ENCODE measurements at places on chromosomes 6 and 20. TPM values are rescaled to one million over a fixed set of nuclear protein-coding genes. Genes with fewer than 3 reads are reported as not detected.
A peak's percentile ranks its signal among the peaks of the same experiment; 100 is the strongest.

DNA sequence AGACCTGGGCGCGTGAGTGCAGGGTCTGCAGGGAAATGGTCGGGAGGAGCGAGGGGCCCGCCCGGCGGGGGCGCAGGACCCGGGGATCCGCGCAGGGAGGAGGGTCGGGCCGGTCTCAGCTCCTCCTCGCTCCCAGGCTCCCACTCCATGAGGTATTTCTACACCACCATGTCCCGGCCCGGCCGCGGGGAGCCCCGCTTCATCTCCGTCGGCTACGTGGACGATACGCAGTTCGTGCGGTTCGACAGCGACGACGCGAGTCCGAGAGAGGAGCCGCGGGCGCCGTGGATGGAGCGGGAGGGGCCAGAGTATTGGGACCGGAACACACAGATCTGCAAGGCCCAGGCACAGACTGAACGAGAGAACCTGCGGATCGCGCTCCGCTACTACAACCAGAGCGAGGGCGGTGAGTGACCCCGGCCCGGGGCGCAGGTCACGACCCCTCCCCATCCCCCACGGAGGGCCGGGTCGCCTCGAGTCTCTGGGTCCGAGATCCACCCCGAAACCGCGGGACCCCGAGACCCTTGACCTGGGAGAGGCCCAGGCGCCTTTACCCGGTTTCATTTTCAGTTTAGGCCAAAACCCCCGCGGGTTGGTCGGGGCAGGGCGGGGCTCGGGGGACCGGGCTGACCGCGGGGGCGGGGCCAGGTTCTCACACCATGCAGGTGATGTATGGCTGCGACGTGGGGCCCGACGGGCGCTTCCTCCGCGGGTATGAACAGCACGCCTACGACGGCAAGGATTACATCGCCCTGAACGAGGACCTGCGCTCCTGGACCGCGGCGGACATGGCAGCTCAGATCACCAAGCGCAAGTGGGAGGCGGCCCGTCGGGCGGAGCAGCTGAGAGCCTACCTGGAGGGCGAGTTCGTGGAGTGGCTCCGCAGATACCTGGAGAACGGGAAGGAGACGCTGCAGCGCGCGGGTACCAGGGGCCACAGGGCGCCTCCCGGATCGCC is 54.2 kb upstream of the HLA-A start:
- DNase-seq: peak; percentile 92

GRCh38 chr6:124982669-124983068 is 20.4 kb downstream of the RNF217 start:
- DNase-seq: no peak

GRCh38 chr6:14999106-14999505 is 246.8 kb upstream of the JARID2 start:
- no peak for DNase-seq

DNA sequence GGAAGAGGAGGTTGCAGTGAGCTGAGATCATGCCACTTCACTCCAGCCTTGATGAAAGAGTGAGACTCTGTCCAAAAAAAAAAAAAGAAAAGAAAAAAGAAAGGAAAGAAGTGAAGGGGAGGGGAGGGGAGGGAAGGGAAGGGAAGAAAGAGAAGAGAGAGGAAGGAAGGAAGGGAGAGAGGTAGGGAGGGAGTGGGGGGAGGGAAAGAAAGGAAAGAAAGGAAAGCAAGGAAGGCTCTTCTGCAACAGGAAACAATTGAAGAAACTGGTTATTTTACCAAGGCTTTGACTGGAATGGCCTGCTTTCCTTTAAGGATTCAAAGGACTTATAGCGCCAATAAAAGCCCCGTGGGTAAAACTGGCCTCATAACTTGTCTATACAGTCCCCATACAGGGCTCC is 64.6 kb downstream of the ABHD12 start:
- DNase-seq: no peak

DNA sequence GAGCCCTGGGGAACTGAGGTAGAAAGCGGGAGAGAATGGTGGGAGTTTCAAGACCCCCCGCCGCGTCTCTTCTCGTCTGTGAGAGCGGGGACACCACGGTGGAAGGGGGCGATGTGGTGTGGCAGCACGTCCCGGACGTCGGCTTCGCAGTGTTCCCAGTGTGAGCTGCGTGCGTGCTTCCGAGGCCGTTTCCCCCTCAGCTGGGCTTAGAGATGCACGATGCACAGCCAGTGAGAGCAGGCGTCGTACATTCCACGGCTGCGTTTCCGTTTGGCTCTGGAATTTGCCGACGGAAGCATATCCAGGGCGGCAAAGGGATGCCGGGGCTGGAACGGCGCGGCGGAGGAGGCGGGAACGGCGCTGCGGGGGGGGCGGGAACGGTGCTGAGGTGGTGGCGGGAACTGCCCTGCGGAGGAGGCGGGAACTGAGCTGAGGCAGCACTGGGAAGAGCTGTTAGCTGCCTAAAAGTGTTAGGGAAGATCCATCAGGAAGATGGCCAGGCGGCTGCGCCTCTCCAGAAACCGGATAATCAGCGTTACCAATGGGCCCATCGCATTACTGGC is 37.7 kb downstream of the KIF25 start:
- peak; percentile 71 for DNase-seq

Gene TRIM40
- not detected for total RNA-seq

Gene HUS1B
- total RNA-seq: not detected

DNA sequence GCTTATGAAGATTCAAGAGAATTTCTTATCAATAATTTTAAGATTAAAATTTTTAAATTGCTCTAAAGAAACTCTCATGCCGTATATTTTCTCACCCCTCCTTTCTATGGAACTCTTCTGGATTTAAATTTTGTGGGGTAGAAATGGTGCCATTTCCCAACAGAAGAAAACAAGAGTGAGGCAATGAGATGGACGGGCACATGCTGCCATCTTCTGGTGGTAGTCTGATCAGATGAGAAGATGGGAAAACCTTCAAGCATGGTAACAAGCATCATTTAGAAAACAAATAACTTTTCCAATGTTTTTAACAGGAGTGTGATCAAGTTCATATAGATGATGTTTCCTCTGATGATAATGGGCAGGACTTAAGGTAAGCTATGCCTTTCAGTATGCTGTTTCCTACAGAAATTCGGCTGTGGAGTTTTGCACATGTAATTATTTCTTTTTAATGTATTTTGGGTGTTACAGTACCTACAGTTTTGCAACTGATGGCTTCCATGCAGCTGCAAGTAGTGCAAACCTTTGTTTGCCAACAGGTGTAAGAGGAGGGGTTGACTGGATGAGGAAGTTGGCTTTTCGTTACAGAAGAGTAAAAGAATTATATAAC is 271.4 kb downstream of the EYA4 start:
- no peak for DNase-seq

DNA sequence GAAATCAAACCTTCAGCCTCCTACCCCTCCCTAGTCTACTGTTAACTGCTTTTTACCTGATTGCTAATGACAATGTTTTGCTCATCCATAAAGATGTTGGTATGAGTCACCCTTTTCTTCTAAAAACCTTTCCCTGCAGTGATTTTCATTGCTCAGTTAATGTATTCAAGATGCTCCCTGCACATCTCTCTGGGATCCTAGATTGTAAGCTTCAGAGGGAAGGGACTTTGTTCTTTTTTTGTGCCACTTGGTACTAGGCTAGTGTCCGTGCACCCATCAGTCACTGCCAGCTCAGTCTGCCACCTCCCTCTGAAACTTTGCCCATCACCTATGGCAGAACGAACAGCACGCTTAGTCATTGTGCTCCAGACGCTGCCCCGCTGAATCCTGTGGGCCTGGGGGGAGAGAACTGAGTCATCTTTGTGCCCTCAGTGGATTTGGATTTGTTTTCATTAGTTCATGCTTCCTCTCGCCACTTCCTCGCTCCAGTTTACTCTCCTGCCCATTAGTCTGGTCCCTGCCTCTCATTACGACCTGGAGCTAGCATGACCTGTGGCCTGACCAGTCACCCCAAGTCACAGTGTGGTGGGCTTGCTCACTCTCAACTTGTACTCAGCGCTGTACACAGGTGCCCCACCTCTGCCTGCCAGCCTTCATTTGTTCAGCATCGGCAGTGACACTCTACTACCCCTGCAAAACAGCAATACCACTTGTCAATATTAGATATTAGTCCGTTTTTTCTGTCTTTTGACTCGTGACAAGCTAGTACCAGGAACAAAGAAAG is 78.0 kb upstream of the TMEM181 start:
- no peak for DNase-seq

GRCh38 chr20:57821935-57822334 is 112.1 kb upstream of the PMEPA1 start:
- DNase-seq: no peak

Gene RIPPLY2
- not detected for total RNA-seq

Gene GSTA1
- total RNA-seq: not detected

- no peak for DNase-seq
These were observed 368.1 kb downstream of the NRN1 start for GRCh38 chr6:5638666-5639065.

Gene RAD21L1
- not detected for total RNA-seq

GRCh38 chr6:7441048-7441775 is 51.6 kb downstream of the RIOK1 start:
- no peak for DNase-seq

Gene PHACTR2
- 75.9 TPM for total RNA-seq

DNA sequence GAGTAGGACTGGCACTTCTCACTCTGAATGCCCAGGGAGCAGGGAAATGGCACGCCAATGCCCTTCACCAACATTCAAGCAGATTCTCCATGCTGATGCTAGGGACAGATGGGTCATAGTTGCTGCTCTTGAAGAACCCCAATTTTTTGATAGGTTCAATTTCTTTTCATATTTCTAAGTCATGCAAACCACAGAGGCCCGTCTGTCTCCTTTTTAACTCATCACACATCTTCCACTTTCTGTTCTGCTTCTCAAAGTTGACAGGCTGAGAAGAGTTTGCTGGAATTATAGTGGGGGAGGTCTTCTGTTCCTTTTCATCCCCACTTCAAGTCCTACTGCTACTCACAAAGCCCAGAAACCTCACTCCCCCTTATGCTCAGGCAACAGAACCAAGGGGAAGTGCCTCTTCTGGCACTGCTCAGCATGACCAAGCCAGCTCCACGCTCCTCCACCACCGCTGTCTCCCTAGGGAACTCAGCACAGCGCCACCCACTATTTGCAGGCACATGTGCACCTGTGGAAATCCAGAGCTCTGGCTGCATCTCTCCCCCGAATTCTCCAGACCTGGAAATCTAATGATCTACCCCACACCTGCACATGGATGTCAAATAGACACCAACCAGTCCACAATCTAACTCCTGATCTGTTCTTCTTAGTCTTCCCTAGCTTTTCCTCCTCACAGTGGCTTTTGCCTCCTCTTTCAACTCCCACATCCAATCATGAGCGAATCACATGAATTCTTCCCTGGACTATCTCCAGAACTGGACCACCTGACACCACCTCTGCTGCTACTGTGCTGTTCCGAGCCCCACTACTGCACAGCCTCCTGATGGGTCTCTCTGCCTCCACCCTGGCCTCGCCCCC is 10.7 kb downstream of the ZBTB24 start:
- no peak for DNase-seq

Gene CST4
- not detected for total RNA-seq

DNA sequence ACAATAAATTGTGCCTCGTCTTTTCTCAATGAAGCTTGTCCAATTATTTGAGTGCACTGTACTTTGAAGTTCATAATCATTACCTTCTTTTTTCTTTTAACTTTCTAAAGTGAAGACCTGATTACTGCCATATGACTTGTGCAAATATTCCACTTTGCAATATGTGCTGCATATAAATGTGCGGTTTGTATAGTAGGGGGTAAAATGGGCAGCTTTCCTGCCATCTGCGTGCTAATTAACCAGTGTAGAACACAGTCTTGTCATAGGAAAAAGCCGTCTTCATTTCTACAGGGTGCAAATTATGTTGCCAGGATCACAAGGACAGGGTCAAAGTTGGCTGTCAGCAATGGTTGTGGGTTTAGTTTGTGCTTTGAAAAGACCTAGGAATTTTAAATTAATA is 397.0 kb downstream of the NKAIN2 start:
- DNase-seq: no peak

DNA sequence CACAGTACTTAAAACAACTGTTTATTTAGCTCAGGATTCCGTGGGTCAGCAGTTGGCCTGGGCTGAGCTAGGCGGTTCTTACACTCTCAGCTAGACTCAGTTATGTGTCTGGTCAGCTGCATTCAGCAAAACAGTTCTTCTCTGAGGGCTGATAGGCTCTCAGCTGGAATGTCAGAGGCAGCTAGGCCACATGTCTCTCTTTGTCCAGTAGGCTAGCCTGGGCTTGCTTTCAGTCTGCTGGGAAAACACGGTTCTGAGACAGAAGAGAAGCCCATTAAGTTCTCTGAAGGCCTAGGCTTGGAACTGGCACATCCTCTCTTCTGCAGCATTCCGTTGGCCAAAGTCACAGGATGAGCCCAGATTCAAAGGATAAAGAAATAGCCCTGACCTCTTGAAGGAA is 65.6 kb downstream of the TULP4 start:
- DNase-seq: no peak

Gene CGA
- 0.49 TPM for total RNA-seq

DNA sequence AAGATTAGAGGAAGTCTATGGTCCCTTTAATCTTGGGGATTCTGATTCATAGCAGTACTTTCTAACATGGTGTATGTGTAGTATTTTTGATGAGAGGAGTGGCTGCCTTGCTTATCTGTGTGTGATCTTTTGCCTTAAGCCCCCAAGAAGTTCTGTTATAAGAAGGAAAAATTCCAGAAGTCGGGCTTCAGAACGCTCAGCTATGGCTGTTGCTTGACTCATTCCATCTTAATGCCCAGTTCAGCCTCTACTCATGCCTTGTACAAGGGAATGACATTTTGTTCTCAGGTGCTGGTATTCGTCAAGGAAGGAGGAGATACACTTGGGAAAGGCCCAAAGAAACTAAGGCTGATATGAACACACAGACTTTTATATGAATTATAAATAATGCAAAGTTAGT is 713.0 kb upstream of the MARCKS start:
- no peak for DNase-seq

Gene PRR18
- 0.11 TPM for total RNA-seq

Gene DYNLT2
- total RNA-seq: 0.41 TPM

- DNase-seq: no peak
These were observed 546.6 kb downstream of the CD83 start for GRCh38 chr6:14664112-14664601.

DNA sequence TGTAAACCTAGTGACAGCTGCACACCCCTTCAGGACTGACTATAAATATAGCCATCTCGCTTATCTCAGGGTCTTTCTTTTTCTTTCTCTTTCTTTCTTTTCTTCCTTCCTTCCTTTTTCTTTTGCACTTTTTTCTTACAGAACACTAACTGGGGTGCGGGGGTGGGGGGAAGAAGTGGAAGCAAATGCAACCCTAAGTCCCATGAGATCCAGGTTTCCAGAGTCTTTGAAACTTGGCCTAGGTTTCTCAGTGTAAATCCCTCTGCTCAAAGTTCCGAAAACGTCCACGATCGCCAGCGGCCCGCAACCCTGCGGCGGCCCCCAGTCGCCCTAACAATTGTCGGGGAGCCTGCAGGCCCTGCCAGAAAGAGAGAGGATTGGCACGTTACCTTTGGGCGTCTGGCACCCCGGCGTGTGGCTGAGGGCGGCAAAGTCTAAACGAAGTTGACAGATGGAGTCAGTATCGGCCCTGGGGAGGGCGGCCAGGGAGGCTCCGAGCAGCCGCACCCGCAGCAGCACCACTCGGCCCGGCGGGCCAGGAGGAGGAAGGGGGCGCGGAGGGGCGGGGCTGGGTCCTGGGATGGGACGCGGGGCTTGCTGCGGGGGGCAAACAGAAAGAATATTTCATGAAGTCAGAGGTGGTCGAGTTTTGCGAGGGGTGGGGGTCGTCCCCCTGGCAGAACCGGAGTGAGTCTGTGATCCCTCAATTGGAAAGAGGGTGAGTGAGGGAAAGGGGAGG is 577 bp upstream of the FOXF2 start:
- DNase-seq: no peak

GRCh38 chr6:90350689-90351554 is 54.3 kb upstream of the BACH2 start:
- no peak for DNase-seq

Gene FAM83C
- not detected for total RNA-seq
